ENCODE measurements at places on chromosomes 16 and 17.

- no peak for DNase-seq
These were observed 18.8 kb upstream of the LASP1NB start for GRCh38 chr17:38906460-38907228.

- no peak for DNase-seq
These were observed 76.4 kb downstream of the SOCS1 start for GRCh38 chr16:11179574-11179973.

GRCh38 chr16:31693733-31694132 is 166.0 kb downstream of the AHSP start:
- no peak for DNase-seq

GRCh38 chr17:19728084-19728495 is 11.7 kb upstream of the SLC47A2 start:
- peak; percentile 58 for DNase-seq

- DNase-seq, result no peak
These were observed 42.2 kb upstream of the CORO6 start for GRCh38 chr17:29664743-29665480.

- no peak for DNase-seq
These were observed 28.3 kb upstream of the ST6GALNAC1 start for GRCh38 chr17:76671912-76672262.

DNA sequence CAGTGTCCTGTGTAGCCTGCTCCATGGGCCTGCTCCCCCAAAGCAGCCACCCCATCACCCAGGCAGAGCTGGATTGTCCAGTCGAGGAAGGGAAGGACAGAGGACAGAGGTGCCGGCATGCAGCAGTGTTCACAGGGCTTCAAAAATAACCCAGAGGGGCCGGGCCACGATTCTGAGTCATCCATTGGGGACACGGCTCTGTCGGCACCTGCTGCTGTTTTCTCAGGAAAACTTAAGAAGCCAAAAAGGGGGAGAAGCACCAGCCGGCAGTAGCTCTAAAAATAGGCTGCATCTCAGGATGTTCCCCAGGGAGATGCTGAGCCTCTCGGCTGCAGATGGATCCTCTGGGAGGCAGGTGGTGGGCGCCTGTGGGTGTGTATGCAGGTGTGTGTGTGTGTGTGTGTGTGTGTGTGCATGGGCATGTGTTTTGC is 1.6 kb downstream of the CA7 start:
- peak; percentile 2 for DNase-seq

DNA sequence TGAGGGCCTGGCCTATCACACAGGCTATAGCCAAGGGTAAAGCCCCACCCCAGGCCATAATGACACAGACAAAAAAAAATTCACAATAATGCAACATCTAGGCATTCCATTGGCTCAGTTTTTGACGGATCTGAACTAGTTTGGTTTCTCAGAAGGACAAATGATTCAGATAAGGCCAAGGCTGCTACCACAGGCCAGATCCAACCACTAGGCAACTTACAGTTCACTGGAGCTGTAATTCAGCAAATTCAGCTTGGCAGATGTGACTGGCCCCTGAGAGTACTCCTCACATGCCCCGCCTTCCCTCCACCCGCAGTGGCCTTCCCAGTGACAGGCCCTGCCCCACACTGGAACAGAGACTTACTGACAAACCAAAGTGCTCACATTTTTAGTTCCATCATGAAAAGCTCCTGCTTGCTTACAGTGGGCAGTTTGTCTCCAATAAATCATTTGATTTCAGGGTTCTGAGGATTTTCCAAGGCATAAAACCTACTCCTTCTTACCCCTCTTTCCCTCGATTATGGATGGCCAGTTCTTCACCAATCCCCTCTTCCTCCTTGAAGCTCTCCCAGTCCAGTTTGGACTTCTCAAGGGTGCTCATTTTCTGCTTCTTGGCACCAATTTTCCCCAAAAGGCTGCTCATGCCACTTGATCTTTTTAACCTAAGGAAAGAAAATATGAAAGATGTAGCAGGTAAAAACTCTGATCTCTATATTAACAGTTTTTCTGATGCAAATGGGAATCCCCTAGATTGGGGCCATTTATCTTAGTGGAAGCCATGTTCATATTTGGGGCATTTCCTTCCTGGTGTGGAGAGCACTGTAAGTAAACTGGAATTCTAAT is 53.3 kb upstream of the BCAR1 start:
- peak; percentile 1 for DNase-seq

DNA sequence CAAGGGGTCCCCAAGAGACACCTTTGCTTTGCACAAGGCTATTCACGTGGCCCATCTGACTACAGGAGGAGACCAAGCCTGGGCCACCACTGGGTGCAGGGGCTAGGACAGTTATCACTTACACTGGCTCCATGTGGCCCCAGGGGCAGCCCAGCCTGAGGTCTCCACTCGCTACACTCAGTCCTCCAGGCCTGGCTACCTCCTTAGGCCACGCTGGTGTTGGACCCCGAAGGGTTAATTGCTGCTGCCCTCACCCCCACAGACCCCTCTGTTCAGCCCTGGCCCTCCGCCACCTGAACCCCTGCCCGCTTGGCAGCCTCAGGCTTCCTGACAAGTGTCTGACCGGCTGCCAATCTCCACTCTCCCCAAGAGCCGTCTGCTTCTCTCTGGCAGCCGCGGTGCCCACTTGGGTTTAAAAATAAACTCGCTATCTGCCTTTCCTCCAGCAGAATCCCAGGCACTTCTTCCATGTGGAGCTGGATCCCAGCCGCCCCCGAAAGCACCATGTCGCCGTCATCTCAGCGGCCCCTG is 27.8 kb downstream of the ADAM11 start:
- peak; percentile 74 for DNase-seq

DNA sequence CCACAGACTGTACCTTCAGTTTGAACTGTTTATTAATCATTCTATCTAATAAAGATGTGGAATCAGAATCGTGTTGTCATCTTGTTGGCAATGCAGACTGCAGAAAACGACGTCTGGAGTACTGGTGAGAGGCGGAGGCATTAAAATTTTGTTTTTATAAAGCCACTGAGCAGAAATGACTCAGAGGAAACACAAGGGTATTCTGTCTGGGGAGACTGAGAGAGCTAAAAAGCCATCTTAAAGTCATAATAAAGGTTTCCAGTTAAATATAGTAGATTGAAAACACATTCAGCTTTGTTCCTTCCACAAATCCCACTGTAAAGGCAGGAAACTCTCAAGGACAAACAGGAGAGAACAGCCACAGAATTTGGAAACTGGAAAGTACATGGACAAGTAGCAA is 74.2 kb downstream of the CPPED1 start:
- DNase-seq, result no peak

DNA sequence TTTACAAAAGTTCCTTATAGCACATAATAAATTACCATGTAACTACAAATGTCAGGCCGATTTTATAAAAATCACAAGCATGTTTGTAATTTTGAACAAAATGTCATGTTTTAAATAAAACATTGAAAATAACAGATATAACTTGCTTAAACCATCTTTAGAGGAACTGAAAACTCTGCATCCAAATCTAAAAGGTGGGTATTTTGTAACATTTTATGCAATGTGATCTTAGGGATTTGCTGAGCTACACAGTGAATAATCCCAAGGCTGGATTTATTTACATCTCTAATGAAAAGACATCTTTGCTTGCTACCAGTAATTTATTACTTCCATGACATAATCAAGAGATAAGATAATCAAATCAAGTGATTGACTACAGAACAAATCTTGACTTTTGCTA is 47.5 kb downstream of the N4BP1 start:
- no peak for DNase-seq

DNA sequence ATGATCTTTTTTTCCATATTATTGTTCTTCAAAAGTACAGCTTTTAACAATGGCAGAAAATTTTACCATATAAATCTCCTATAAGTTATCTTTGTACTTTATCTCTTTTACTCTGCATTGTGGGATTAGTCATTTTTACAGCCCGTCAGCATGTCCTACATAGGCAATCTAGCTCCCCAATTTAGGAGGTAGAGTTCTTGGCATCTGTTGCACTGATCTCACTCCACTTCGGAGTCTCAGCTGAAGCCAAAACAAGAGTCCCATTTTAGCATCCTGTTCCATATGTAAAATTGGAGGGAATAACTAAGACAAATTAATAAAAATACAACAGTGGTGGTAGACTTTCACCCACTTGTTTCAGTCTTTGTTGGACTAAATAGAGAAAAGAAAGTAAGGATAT is 31.1 kb upstream of the PRSS54 start:
- DNase-seq, result no peak

- peak; percentile 52 for DNase-seq
These were observed at the start of gene CISD3 for GRCh38 chr17:38729886-38730525. CISD3 (plus strand) TSS chr17:38730341; CDS start chr17:38730359, 18 bp downstream.

GRCh38 chr16:30644334-30644830 is 6.4 kb upstream of the PRR14 start:
- DNase-seq, result no peak

GRCh38 chr16:77220427-77220826 is 21.2 kb downstream of the SYCE1L start:
- no peak for DNase-seq

DNA sequence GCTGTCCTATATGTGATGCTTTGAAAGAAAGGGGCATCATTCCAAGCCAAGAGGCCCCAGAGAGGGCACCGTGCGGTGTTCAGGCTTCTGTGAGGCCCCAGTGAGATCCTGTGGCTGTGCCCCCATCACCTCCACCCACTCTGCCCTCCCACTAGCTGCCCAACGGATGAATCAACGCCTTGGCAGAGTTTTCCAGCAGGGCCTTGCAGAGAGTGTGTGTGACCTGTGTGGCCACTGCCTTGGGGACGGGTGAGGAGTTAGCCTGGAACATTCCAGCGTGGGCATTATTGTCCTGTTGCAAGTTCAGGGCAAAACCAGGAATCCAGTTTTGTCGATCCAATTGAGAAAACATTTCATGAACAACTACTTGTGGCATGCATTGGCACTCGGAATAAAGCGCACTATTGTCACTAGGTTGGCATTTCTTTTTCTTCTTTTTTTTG is 53.7 kb downstream of the SF3B3 start:
- no peak for DNase-seq

GRCh38 chr16:85612191-85612800 is 826 bp upstream of the GSE1 start:
- peak; percentile 36 for DNase-seq

- DNase-seq, result no peak
These were observed 9.1 kb downstream of the IGFBP4 start for GRCh38 chr17:40452216-40452787.

- no peak for DNase-seq
These were observed 22.3 kb downstream of the NPTX1 start for GRCh38 chr17:80453998-80454556.

DNA sequence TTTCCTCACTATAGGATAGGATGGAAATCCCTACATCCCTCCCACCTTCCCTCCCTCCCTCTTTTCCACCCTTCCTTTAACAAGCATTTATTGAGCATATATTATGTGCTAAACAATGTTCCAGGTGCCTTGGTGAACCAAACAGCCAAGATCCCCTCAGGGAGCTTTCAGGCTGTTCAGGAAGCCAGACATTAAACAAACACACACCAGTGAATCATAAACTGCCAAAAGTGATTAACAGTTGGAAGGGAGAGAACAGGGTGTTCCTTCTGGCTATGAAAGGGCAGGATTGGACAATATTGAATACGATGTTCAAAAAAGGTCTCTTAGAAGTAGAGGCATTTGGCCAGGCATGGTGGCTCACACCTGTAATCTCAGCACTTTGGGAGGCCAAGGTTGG is 22.8 kb upstream of the CNEP1R1 start:
- no peak for DNase-seq

- peak; percentile 60 for DNase-seq
These were observed 682.1 kb upstream of the SOX9 start for GRCh38 chr17:71438631-71439146.

DNA sequence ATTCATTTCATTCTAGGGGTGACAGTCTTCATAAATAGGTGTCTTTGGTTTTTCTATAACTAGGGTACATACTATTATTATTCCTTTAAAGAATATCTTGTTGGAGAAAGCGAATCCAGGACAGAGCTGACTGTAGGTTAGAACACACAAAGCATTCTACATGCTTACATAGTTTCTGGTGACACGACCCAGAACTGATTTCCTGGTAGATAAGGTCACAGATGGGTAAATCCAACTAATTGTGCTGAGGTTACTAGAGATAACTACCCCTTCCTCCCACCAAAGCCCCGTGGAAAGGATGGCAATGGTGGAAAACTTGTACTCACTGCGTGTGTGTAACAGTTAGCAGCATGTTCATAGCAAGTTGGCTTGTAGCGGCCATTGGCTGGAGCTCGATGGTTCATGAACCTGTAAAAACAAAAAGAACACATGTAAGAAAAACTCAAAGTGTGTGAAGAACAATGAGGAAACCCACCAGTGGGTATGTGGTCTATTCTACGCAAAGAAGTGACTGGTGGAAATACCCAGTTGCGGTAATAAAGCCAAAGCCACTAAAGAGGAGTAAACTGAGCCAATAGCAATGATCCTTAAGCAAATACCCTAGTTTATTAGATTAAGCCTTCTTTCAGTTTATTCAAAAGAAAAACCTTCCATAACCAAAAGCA is 7.7 kb downstream of the MMD start:
- no peak for DNase-seq

GRCh38 chr16:3829631-3830536 is 50.6 kb downstream of the CREBBP start:
- DNase-seq, result no peak

GRCh38 chr17:47914306-47914948 is 18.4 kb downstream of the SP2 start:
- no peak for DNase-seq

DNA sequence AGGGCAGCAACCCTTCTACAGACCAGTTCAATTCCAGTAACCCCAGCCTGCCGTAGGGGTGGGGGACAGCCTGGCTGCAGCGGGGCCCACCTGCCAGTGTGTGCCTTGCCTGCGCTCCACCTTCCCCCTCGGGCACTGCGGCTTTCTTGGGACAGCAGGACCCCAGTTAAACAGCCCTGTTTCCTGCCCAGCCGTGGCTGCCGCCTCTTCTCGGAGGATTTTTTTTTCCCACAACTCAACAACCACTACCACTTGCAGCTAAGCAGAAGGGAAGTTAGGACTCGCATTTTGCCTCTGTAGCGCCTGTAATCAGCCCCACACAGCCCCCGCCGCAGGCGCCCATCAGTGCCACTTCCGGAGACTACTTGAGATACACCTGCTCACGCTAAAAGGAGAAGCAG is 76.1 kb downstream of the RAI1 start:
- DNase-seq, result peak; percentile 43

Data from DMS79 treated with DMSO at 0.1 percent for 48 hours (cell line).